NCI-H524 (cell line): ENCODE measurements at places on chromosomes 5 and 9.
A peak's percentile ranks its signal among the peaks of the same experiment; 100 is the strongest.

DNA sequence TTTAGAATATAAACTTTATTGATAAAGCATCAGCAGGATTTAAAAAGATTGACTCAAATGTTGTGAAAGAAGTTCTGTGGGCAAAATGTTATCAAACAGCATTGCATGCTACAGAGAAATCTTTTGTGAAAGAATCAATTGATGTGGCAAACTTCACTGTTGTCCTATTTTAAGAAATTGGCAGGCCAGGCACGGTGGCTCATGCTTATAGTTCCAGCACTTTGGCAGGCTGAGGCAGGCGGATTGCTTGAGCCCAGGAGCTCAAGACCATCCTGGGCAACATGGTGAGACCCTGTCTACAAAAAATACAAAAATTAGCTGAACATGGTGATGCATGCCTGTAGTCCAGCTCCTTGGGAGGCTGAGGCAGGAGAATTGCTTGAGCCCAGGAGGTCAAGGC, 17.4 kb downstream of the ZBTB43 start:
- DNase-seq, result no peak

- peak; percentile 2 for DNase-seq
Observed at GRCh38 chr9:94014066-94014654, 59.0 kb upstream of the BARX1 start.

DNA sequence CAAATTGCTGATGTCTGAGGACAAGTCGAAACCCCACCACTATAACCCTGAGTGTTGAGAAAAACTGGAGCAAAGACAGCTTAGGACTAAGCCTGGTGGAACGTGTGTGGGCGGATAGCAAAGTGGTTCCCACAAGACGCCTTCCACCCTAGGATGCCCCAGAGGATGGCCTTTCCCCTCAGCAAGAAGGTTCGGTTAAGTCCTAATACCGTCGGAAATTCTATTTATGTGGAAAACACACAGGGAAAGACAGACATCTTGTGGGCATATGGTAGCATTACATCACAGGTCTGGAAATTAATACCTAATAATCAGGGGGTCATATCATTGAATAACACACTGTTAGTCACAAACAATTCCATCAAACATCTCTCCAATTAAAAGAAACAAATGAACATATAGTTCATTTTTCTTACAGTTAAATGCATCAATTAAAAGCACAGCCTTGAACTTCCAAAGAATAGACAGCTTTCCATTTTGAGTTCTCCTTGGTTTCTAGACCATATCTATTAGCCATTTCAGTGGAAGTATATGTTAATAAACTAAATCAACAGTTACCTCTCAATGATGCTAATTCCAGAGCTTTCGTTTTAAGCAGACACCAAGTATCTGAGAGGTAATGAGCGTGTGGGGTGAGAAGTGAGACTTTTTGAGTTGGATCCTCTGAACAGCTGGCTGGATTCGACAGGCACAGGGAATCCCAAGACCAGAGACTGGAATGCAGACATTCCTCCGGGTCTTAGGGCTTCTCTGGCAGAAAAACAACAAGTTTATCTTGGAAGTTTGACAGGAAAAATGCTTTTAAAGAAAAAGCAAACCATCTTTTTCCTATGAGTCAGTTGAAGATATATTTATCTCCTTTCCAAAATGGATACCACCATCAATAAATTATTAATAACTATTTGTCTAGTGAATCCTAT, 2.9 kb upstream of the ICE1 start:
- DNase-seq, result peak; percentile 55

GRCh38 chr9:121464968-121465367, 34.7 kb downstream of the GGTA1 start:
- no peak for DNase-seq

GRCh38 chr5:54289769-54290168, 20.6 kb downstream of the ARL15 start:
- no peak for DNase-seq

DNA sequence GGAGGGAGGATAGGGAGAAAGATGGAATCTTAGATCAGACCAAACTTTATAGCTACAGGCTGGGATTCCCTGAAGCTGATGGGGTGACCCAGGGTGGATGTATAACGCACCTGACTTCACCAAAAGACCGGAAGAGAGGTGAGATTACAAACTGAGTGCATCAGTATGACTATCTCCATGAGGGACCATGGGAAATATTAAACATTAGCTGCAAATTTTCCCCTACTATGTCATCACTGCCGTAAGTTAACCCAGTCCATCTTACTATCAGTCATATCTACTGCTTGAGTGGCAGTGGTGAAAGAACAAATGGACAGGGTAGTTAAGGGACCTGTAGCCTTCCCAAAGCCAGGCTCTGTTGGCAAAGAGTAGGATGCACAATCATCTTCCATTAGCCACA, 368.3 kb downstream of the EFNA5 start:
- DNase-seq, result no peak
